H7 (cell line): ENCODE measurements at places on chromosomes 12 and 14. TPM values are rescaled to one million over a fixed set of nuclear protein-coding genes. Genes with fewer than 3 reads are reported as not detected.

GRCh38 chr12:107384645-107385044 is 291.3 kb upstream of the CRY1 start:
- DNase-seq, result no peak

KRT6A gene
- total RNA-seq, result not detected in 2 replicates

FAM90A1 gene
- 2.6 and 4.6 TPM in 2 replicates for total RNA-seq

- no peak for DNase-seq
Observed at GRCh38 chr12:109697877-109698468, 15.7 kb upstream of the FAM222A start.

GRCh38 chr12:118633071-118633470 is 256.7 kb downstream of the SUDS3 start:
- DNase-seq, result no peak

PPP1R1A gene
- 23.8 and 24.3 TPM in 2 replicates for total RNA-seq

C12orf54 gene
- total RNA-seq, result not detected in 2 replicates

DNA sequence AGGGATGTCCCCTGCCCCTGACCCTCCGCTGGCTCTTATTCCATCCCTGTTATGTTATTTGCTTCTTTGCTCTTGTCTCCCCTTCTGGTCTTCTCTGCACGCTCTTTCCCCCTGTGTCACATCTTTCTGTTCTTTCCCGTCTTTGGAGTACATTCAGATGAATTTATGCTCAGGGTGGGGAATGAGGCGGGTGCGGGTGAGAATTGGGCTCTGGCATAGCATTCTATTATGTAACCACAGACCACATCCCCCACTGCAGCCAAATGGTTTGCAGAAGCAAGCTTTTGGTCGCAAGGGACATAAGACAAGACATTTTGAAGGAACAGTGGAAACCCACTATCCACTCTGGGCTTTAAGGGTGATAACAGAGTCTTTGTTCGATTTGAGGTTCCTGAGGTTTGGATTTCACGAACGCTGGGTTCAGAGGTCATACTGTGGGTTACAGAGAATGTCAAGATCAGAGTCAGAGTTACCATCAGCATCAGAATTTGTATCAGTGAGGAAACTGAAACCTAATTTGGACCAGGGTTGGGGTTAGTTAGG is 3.8 kb downstream of the ENDOU start:
- no peak for DNase-seq

DNA sequence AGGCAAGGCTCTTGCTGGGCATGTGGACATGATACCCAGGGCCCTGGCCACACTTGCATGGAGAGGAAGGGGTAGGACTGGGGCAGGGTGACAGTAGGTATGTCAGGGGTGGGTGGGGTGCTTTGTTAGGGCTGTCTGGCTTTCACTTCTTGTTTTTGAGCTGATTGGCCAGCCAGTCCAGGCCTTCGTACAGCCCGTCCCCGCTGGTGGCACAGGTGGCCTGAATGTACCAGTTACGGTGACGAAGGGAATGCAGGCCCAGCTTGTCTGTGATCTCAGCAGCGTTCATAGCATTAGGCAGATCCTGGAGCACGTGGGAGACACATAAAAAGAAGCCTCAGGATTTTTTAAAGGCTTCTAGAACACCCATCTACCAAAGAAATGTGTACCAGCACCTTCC is 13.5 kb upstream of the FKBP11 start:
- no peak for DNase-seq

GRCh38 chr12:66365718-66366490 is 63.6 kb downstream of the HELB start:
- no peak for DNase-seq

GRCh38 chr14:33259764-33260163 is 321.1 kb downstream of the NPAS3 start:
- DNase-seq, result no peak

DNA sequence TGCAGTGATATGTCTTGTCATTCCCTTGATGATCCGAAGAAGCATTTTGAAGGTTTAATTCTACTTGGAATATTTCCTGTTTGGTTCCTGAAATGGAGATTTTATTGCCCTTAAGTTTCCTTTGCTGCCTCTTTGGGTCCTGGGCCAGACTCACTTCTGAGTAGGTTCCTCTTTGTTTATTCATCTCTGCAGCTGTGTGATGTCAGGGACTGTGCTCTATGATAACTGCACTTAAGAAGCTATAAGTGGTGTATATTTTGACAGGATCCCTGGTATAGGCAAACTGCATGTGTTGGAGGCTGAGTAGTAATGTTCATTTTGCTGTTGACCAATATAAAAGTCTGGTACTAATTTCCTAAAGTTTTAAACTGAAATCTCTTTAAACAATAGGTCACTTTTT is at the start of gene KLRC4:
Gene KLRC4, minus strand, starts transcription at position 366 of the 400 bp plus-strand sequence. Its CDS starts 182 bp downstream, at position 184.
- DNase-seq, result no peak

GRCh38 chr12:94049718-94050117 is 98.7 kb upstream of the PLXNC1 start:
- DNase-seq, result no peak

PIWIL1 gene
- not detected in 2 replicates for total RNA-seq

RAD9B gene
- total RNA-seq, result not detected in 2 replicates

DNA sequence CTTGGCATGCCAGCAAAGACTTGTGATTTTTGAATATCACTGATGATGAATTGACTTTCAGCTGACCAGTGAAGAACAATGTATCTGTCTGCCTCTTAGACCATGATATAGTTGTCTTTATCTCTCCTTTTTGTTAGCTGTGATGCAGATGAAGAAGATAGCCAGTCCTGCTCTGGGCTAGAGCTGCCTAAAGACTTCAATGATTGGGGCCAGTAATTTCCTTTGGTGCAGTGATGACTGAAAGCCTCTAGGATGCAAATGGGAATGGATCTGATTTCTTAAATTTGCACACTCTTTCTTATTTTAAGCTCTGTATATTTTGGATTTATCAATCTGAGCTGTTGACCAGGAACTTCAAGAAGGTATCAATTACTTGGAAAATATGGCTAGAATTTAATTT is at the start of gene TAS2R9:
Gene TAS2R9, minus strand, starts transcription at position 101 of the 400 bp plus-strand sequence. Its CDS starts 93 bp downstream, at position 8.
- no peak for DNase-seq

GRCh38 chr12:39915249-39915648 is 190.6 kb downstream of the SLC2A13 start:
- DNase-seq, result no peak

DNA sequence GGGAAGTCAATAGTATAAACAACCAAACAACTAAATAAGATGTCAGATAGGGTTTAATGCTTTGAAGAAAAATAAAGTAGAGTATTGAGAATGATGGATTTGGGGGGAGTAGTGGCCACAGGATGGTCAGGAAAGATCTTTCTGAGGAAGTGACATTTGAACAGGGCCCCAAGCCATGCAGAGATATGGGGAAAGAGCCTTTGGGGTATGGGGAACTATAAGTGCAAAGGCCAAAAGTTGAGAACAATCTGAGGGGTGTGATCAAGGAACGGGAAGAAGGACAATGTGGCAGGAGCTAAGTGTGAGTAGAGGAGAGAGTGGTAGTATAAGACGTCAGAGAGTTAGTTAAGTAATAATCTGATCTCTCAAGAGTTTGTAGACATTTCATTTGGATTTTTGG is 1.3 kb downstream of the MRPS35 start:
- no peak for DNase-seq

IL22 gene
- total RNA-seq, result not detected in 2 replicates

GRCh38 chr14:24875203-24875838 is 174.6 kb downstream of the STXBP6 start:
- no peak for DNase-seq

DNA sequence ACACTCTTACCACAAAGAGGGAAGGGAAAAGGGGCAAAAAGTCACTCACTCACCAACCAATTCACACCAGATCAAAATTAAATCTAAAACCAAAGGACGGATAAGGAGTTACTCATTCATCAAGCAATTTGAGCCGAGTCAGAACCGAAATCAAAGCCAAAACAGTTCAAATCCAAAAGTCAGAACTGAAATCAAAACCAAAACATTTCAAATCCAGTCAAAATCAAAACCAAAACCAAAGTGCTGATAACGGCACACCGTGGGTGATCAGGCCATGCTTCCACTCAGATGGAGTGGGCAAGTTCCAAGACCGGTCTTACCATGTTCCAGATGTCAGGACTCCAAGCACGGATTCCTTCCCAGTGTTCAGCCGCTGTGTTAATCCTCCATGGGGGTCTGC is 139.5 kb downstream of the SLC38A6 start:
- DNase-seq, result no peak

GRCh38 chr14:101470266-101470665 is 91.0 kb upstream of the DIO3 start:
- no peak for DNase-seq

- no peak for DNase-seq
Observed at GRCh38 chr12:13128291-13128965, 25.0 kb upstream of the GSG1 start.

DNA sequence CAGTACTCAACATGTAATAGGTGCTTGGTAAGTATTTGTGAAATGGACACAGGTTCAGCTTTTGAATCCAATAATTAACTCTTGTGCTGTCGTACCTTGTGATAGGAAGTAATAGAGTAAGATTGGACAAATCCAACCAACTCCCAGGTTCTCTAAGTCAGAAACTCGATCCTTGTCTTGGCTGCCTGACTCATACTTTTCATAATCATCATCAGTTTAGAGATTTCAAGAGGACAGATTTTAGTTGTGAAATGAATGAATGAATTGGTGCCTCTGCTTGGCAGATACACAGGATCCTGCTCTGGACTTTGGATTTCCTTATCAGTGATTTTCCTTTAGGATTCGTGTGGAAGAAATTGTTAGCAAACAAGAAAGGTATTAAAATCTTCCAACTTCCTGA is 1145.2 kb downstream of the AACS start:
- DNase-seq, result no peak

DNA sequence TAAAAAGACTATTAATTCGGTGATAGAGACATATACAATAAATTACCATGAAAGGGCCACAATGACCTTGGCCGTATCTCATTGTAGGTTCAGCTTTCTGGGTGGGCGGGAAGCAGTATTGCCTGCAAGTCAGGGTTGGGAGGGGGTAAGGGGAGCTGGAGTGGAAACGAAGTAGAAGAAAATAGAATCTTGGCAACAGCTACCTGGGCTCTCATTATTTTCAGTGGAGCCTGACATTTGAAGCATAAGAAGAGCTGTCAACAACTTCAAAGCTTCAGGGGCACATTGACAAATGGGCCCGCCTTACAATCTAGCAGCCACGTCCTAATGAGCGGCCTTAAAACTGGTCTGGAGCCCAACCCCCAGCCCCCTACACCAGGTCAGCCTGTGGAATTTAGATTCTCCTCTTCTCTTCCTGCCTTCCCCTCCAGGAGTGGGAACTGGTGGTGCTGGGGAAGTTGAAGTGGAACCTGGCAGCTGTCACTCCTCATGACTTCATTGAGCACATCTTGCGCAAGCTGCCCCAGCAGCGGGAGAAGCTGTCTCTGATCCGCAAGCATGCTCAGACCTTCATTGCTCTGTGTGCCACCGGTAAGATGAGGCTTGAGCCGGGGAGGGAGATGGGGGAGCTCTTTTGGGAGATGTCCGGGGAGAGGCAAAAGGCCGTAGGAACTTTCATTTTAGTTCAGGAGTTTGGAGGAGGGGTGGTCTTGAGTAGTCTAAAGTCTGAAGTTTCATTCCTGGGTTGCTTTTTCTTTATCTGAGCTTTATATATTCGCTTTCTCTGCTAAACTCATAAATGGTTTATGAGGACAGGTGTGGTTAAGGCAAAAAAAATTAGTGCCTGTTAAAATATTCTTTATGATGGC is 5.0 kb downstream of the CCND2 start:
- DNase-seq, result no peak

- DNase-seq, result no peak
Observed at GRCh38 chr12:90062799-90063198, 354.2 kb upstream of the ATP2B1 start.

DNA sequence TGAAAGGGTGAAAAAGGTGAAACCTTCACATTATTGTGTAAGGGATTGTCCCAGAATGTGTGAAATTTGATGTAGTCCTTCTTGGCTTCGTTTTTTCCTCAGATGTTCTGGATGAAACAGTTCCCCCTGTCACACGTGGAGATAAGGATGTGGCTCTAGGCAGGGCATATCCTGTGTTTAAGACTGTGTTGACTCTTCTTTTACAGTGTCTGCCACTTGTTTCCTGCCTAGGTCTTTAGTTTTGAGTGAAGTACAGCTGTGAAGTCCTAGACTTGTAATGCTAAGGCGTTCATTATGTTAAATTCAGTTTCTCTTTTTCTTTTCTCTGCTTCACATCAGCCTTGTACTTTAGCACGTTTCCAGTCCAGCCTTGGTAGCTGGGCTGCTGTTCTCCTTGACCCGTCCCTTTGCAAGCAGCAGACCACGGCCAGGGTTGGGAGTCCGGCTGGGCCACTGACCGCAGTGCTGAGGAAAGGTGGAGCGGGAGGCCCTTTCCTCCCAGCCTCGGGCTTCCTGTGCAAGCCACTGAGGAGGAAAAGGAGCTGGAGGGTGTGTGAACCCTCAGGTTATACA is 59.1 kb downstream of the RASSF3 start:
- peak; percentile 43 for DNase-seq
